ENCODE measurements at places on chromosomes 3 and 15.

GRCh38 chr15:37888356-37888755 lies 46.1 kb upstream of the TMCO5A start:
- no peak for DNase-seq

GRCh38 chr3:17035033-17035432 lies 150.3 kb downstream of the PLCL2 start:
- DNase-seq = no peak

DNA sequence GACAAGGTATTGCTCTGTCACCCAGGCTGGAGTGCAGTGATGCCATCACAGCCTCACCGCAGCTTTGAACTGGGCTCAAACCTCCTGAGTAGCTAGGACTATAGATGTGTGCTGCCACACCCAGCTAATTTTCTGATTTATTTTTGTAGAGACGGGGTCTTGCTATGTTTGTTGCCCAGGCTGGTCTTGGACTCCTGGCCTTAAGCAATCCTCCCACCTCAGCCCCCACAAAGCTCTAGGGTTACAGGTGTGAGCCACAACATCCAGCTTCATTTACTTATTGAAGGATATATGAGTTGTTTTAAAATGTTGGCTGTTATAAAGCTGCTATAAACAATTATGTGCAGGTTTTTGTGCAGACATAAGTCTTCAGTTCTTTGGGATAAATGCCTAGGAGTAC lies 62.2 kb downstream of the SEC22A start:
- no peak for DNase-seq

DNA sequence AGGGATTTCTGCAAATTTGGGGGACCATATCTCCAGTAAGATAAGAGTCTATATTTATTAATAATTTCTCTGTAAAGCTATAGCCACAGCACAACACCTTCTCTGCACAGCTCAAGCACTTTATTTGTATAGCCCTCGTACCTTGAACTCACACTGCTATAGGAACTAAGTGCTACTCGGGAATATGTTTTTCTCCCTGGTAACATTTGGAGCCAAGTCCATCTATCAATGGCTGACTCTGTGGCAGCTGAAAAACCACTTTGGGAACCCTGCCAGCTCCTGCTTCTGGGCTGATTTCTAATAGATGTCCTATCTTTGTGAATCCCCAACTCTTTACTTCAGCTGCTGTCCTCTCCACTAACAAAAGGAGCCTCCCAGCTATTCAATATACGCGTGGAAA lies 298.5 kb downstream of the GBE1 start:
- DNase-seq = no peak

DNA sequence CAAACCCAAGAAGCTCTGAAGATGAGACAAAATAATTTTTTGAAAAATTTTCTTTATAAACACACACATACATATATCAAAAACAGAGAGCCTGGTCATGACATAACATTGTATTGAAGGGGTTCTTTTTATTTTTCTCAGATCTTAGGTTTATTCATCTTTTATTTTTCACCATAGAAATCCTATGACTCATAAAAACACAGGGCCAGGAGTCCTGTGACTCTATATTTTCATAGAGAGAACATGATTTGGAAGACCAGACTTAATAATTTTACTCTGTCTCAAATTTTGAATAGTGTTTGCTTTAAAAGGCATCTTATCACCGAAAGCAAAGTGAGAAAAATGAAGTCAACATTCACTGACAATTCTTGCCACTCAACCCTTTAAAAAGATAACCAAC lies 57.7 kb downstream of the SUCNR1 start:
- no peak for DNase-seq

DNA sequence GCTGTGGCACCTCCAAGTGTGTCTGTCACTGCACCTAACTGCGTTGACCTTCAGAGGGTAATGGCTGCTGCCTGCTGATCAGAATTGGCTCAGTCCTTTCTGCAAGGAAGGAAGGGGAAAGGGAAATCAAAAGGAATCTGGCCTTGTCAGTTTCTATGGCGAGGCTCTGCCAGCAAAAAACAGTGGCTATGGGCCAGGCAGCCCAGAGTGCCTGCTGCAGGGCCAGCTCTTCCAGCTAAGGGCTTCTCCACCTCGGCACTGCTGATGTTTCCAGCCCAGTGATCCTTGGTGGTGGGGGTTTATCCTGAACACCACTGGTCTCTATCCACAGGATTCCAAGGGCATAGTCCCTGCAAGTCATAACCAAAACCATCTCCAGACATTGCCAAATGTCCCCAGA lies 184.3 kb downstream of the TJP1 start:
- DNase-seq = no peak

GRCh38 chr3:46019707-46020106 lies 7.6 kb downstream of the XCR1 start:
- DNase-seq = no peak

GRCh38 chr3:62965311-62965710 lies 90.1 kb upstream of the CADPS start:
- no peak for DNase-seq

- DNase-seq = no peak
These were observed 133.1 kb upstream of the IGSF10 start for GRCh38 chr3:151593928-151594327.

DNA sequence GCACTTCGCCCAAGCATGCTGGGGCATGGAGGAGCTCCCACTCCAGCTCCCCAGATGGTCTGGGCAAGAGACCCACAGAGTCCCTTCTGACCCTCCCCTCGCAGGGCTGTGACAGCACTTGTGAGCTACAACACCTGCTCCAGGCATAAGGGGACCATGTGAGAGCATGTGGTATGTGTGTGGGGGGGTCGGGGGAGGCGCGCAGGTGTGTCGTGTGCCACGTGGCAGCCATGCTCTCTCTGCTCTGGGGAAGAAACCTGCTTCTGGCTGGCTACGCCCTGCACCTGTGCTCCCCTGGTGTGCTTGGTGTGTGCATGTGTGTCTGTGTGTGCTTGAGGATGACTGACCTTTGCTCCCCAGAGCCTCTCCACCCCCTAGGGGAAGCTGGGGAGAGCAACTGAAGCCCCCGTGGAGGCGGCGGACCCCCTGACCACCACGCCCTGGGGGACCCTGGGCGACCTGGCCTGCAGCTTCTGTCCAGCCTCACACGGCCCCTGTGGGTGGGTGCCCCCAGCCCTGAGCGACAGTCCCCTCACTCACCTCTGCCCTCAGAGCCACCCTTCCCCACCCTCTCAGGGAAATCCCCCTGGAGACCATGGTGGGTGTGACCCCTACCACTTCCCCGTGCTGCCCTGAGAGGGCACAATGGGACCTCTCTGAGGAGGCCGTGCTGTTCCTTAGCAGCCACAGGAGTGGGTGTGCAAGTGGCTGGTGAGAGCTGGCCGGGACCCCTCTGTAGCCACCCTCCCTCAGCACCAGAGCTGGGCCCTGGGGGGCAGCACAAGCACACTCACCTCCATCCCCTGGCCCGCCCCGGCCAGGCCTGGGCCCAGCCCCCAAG lies 16.6 kb upstream of the SEC13 start:
- no peak for DNase-seq

DNA sequence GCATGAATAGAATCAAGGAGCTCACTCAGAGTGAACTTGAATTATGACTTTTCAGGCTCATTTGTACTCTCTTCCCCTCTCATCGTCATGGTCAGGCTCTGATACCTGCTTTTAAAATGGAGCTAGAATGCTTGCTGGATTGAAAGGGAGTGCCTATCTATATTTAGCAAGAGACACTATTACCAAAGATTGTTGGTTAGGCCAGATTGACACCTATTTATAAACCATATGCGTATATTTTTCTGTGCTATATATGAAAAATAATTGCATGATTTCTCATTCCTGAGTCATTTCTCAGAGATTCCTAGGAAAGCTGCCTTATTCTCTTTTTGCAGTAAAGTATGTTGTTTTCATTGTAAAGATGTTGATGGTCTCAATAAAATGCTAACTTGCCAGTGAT lies 9.6 kb downstream of the CCNDBP1 start:
- no peak for DNase-seq

DNA sequence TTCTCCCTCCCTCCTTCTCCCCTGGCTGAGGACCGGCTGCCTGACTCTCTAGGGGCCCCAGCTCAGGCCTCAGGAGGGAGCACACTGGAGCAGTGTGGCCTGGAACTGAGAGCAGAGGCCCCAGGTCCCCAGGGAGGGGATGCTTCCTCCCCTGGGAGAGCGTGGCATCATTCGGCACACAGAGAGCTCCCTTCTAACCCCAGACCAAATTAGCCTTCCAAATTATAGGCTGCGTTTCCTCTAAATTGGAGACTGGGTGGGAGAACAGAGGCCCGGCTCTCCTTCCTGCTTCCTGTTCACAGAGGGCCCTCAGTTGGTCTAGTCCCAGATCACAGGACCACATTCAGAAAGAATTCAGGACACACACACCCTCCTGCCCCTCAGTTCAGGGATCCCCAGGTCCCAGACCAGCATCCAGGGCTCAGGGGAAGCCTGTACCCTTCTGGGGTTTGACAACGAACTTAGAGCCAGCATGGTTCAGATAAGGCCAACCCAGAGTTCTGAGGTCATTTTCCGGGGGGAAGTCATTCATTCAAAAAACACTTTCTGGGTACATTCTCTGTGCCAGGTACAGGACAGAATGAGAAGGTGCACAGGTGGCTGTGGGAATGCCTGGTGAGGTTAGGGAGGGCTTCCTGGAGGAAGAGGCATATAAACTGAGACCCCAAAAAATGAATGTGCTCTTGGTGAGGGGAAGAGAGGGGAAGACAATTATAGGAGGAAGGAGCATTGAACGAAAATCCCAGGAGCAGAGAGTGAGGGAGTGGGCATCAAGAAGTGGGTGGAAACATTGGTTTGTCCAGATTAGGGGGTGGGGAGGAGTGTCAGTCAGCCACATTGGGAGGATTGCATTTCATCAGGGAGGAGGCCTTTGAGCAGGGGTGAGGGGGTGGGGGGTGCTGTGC lies 28.4 kb upstream of the RPL29 start:
- no peak for DNase-seq

DNA sequence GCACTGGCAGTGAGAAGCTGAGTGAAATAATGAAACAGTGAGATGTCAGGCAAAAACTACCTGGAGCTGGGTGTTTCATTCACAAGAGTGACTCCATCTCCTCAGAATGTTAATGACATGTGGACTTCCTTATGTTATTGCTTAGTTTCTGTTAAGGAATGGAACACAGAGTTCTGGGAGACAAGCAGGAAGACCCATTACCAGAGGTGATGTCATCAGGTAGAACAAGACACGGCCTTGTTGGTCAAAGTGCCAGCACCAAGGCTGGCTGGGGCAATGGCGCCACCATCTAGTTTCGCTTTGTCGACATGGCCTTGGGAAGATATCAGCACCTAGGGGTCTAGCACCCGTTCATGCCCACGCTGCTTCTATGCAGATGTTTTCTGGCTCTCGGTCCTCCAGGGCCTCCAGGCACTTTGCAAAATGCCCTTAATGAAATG lies 252.2 kb downstream of the FAM43A start:
- no peak for DNase-seq

- no peak for DNase-seq
These were observed 4.8 kb upstream of the CSK start for GRCh38 chr15:74776821-74777768.

DNA sequence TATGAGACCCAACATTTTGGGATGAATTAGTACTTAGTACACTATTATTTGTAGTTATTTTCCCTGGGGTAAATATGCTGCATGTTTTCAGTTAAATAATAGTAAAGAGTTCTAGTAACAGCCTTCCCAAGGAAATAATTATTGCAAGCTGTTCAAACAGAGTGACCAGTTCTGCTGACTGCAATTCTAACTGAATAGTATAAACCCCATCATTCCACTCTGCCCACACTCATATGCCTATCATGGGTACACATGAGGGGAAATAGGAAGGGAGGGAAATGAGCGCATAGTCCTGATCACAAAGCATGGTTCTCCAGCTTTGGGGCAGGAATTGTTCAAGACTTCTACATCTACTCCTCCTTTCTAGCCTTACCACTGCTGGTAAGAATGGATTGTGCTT lies 18.7 kb downstream of the UQCC5 start:
- DNase-seq = no peak

- no peak for DNase-seq
These were observed 125.4 kb upstream of the MME start for GRCh38 chr3:154954757-154955156.

- DNase-seq = no peak
These were observed 5.7 kb downstream of the NMNAT3 start for GRCh38 chr3:139671863-139672646.

DNA sequence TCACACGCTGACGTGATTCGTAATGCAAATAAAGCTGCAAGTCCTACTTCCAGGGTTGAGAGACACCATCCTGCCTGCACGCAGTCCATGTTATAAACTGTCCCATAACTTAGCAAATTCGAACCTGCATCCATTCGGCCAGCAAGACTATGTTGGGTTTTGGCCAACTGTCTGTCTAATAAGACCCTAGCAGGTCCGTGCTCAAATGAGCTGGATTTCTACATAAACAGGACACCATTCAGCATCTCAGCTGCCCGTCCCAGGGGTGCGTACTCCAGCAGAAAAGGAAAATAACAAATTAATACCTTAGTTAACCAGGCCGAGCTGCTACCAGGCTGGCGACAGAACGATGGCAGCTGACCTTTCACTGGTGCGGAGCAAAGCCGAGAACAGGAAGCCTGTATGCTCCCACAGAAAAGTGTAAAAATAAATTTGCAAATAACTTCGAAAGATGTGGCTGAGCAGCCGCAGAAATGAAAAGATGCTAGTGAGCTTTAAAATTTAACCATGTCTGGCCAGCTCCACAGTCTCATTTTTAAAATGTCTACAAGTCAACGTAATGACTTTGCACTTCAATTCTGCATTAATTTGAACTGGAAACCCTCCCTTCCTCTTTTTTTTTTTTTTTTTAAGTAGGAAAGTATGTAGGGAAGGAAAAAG lies 97.1 kb upstream of the SNRPA1 start:
- DNase-seq = no peak

- no peak for DNase-seq
These were observed 4.8 kb upstream of the RBP2 start for GRCh38 chr3:139481116-139481515.

DNA sequence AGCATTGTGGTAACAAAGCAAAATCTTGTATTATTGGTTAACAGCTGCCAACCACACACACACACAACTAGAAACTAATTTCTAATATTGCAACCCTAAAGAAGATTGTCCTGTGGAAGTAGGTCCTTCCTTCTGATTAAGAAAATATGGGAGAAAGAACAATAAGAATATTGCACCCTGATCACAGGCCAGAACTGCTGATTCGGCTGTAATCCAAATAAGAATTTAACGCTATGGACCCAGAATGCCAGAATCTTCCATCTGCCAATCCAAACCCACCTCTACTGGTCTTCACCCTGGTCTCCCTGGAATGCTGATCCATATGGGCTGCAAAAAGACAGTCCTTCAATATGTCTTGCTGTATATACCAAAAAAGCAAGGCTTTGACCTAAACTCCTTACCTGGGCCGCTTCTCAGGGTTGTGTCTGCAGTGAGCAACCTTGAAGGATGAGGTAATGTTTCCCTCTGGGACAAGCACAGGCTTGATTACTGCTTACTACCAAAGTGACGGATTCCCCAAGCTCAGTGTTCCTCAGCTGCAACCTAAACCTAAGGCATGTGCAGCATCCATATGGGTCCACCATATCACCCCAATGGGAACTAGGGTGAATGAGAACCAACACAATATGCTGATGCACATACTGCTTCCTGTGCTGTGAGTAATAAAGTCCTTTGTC lies 8.0 kb downstream of the CCDC14 start:
- no peak for DNase-seq
